Stimulated activated CD4-positive, alpha-beta T cell treated with anti-CD3 and anti-CD28 coated beads, Interleukin-4, amount 100 ng/mL, for 4 hours (primary cell): ENCODE measurements at places on chromosomes 1 and 21.

GRCh38 chr1:52472384-52472783 is 68.0 kb downstream of the PRPF38A start:
- no peak for DNase-seq

- DNase-seq: no peak
These were observed 6.8 kb downstream of the ATP5PO start for GRCh38 chr21:33908760-33909159.

GRCh38 chr1:63883494-63884235 is 109.8 kb downstream of the ROR1 start:
- DNase-seq: no peak

DNA sequence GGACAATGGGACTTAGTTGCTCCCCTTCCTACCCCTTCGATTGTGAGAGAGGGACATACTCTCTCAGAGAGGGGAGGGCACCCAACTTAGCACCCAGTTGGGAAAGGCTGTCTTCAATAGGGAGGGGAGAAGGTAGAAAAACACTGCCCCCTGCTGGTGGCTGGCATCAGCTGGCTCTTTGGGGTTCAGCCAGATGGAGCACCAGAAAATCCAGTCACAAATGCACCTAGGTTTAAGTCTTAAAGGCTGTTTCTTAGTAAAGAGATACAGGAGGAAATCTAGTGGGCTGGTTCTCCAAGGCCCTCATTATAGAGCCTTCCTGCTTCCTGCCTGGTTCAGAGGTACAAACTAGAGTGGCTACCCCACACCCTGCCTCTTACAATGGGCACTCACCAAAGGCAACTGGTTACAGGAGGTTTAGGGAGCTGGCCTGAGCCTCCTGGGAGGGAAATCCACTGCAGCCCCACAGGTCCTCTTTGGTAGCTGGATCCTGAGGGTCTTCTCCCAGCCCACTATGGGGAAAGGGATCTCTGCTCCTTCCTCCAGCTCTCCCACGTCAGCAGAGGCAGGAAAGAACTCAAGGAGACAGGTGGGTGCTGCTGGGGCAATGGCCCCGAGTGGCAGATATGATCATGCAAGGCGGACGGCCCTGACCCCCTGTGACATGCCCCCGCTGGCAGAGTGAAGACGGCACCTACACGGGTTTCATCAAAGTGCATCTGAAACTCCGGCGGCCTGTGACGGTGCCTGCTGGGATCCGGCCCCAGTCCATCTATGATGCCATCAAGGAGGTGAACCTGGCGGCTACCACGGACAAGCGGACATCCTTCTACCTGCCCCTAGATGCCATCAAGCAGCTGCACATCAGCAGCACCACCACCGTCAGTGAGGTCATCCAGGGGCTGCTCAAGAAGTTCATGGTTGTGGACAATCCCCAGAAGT is 28.3 kb downstream of the EIF2D start:
- peak; percentile 83 for DNase-seq

- no peak for DNase-seq
These were observed 97.6 kb downstream of the NAV1 start for GRCh38 chr1:201636510-201636971.

DNA sequence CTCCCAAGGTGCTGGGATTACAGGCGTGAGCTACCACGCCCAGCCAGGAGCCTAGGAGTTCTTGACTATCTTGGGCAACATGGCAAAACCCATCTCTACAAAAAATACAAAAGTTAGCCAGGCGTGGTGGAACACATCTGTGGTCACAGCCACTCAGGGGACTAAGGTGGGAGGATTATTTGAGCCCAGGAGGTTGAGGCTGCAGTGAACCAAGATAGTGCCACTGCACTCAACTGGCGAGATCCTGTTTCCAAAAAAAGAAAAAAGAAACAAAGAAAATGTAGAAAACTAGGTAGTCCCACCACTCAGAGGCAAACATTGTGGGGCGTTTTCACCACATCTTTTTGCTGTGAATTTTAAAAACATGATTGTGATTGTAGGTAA is 141.3 kb downstream of the ZZZ3 start:
- DNase-seq: no peak

DNA sequence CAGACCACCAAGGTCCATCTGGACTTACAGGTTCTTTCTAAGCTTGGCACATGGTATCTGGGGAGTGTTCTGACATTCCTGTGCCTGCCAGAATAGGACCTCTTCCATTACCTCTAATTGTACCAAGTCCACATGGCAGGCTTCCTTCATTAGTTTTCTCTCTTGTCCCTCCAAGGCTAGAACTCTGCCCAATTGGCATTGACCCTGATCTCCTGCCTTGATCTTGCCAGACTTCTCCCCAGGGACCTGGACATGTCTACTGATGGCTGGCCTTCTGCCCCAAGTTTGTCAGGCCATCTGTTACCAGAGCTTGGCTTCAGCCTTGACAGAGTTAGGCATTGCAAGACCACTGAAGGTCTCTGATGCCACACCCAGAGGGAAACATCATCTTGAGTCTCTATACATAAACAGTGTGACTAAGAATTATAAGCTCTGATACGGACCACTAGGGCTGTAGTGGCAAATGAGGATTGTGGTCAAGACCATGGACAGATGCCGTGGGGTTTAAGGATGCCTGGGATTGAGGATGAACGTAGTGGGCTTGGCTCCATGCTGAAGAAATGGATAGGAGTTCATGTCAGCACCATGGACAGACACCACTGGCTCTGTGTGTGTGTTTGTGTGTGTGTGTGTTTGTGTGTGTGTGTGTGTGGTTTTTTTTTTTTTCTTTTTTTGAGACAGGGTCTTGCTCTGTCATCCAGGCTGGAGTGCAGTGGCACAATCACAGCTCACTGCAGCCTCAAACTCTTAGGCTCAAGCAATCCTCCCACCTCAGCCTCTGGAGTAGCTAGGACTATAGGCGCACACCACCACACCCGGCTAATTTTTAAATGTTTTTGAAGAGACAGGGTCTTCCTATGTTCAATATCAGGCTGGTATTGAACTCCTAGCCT is 19.5 kb upstream of the PSMB2 start:
- no peak for DNase-seq
